ENCODE measurements at places on chromosomes 4 and X. TPM values are rescaled to one million over a fixed set of nuclear protein-coding genes. Genes with fewer than 3 reads are reported as not detected.

ADH7 gene
- not detected for total RNA-seq

HGFAC gene
- total RNA-seq = 0.52 TPM

GRPR gene
- 1.0 TPM for total RNA-seq

ADAMTS3 gene
- total RNA-seq = 2.1 TPM

CNKSR2 gene
- total RNA-seq = 7.8 TPM

PRKG2 gene
- under 0.01 TPM for total RNA-seq

RPS3A gene
- total RNA-seq = 5,357 TPM

NOP14 gene
- total RNA-seq = 10.4 TPM

SPARCL1 gene
- 116 TPM for total RNA-seq

ZNF630 gene
- 2.1 TPM for total RNA-seq

SOD3 gene
- 13.6 TPM for total RNA-seq

GRIA3 gene
- 5.2 TPM for total RNA-seq

ZNF595 gene
- 16.2 TPM for total RNA-seq

MID1 gene
- 17.7 TPM for total RNA-seq

PPEF1 gene
- 1.0 TPM for total RNA-seq

FAM241A gene
- total RNA-seq = 2.1 TPM

AMOT gene
- 30.8 TPM for total RNA-seq

SPINK2 gene
- not detected for total RNA-seq

USO1 gene
- 135 TPM for total RNA-seq

GPC3 gene
- 306 TPM for total RNA-seq

TLL1 gene
- total RNA-seq = 2.6 TPM

MAGIX gene
- total RNA-seq = 2.1 TPM

TLR3 gene
- 1.0 TPM for total RNA-seq

UGT2B11 gene
- not detected for total RNA-seq

ARHGAP36 gene
- total RNA-seq = 292 TPM

SULT1E1 gene
- 29.7 TPM for total RNA-seq

CT45A1 gene
- total RNA-seq = not detected

CPLX1 gene
- not detected for total RNA-seq

FATE1 gene
- total RNA-seq = 0.52 TPM

USP26 gene
- not detected for total RNA-seq

SOX3 gene
- not detected for total RNA-seq

UGT2B10 gene
- 0.52 TPM for total RNA-seq

MAGEA10 gene
- total RNA-seq = not detected

WDR17 gene
- 1.0 TPM for total RNA-seq
